ENCODE measurements at places on chromosomes 11 and 22.

DNA sequence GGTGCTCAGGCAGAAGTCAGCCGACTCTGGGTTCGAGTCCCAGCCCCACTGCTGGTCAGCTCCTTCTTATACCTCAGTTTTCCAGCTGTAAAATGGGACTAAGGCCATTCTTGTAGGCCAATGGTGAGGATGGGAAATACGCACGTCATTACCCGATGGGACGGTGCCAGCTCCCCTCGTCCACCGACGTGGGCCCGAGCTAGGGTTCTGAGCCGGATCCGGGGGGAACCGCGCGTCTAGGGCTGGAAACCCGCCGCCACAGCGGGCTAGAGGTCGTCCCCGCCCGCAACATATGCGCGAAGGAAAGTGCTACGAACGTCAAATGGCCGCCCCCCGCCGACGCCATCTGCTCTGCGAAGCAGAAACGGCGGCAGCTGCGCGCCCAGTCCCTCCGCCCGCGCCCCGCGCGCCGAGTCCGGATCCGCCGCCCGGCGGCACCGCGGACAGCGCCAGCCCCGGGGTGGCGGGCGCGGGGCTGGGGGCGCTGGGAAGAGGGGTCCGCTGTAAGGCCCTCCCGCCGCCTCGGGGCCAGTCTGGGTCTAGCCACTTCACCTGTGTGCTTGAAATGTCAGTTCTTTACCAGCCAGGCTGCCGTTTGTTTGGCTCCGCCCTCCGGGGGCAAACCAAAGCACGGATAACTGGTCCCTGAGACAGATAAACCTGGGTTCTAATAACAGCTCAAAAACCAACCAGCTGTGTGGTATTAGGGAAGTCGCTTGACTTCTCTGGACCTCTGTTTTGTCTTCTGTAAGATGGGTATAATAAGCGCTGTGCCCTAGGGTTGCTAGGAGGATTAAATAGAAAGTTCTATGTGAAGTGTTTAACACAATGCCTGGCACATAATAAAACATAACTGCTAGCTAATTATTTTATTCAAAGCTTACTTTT is 103.5 kb upstream of the RCN1 start:
- no peak for DNase-seq

GRCh38 chr11:12276831-12277475 is 100.4 kb upstream of the PARVA start:
- no peak for DNase-seq

- no peak for DNase-seq
These were observed 492.9 kb upstream of the KIRREL3 start for GRCh38 chr11:127493330-127494022.

DNA sequence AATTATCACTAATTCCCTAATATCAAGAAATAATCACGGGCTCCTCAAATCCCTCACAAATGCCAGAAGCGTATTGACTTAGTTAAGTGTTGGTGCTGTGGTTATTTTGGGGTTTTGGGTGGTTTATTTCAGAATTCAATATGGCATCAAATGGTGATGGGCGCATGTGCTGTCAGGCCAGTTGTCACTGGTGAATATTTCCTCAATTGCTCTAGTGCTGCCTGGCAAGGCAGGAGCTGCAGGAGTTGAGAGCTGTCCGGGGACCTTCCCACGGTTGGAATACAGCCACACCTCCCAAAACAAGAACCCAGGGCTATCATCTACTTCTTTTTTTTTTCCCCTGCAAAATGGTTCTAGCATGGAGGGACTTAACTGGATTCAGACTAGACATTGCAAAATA is 10.3 kb downstream of the IGLL5 start:
- DNase-seq, result no peak

- DNase-seq, result no peak
These were observed 15.5 kb downstream of the FLI1 start for GRCh38 chr11:128709402-128709801.

All from GM19239 (cell line).